ENCODE measurements at places on chromosomes 16 and 17. TPM values are rescaled to one million over a fixed set of nuclear protein-coding genes. Genes with fewer than 3 reads are reported as not detected.

Gene SLC16A13
- 2.5 TPM for polyA plus RNA-seq

Gene KRT10
- 445 TPM for polyA plus RNA-seq

Gene CHST4
- 0.34 TPM for polyA plus RNA-seq

Gene STH
- not detected for polyA plus RNA-seq

Gene USP43
- polyA plus RNA-seq = 2.9 TPM

Gene FBF1
- 18.7 TPM for polyA plus RNA-seq

Gene TMEM238L
- polyA plus RNA-seq = 0.07 TPM

Gene CD300A
- 26.7 TPM for polyA plus RNA-seq

Gene POLR2A
- polyA plus RNA-seq = 33.5 TPM

Gene HOXB7
- polyA plus RNA-seq = 1.0 TPM

Gene YBX2
- 0.48 TPM for polyA plus RNA-seq

Gene TNFRSF17
- polyA plus RNA-seq = 3.5 TPM

Gene ZG16B
- polyA plus RNA-seq = 1.2 TPM

Gene FBXO39
- polyA plus RNA-seq = 1.0 TPM

Gene RPH3AL
- polyA plus RNA-seq = 3.2 TPM

Gene KRT9
- 60.7 TPM for polyA plus RNA-seq

Gene GSDMA
- polyA plus RNA-seq = 1.7 TPM

Gene SCIMP
- 5.1 TPM for polyA plus RNA-seq

Gene MFSD6L
- 0.68 TPM for polyA plus RNA-seq

Gene HS3ST3A1
- polyA plus RNA-seq = 0.43 TPM

Gene TEX19
- 0.02 TPM for polyA plus RNA-seq
